ENCODE measurements at places on chromosomes 2 and 18. TPM values are rescaled to one million over a fixed set of nuclear protein-coding genes. Genes with fewer than 3 reads are reported as not detected.

SH3RF3 gene
- total RNA-seq, result 3.2 TPM

PPP1CB gene
- total RNA-seq, result 289 TPM

GAL3ST2 gene
- 2.6 TPM for total RNA-seq

MDH1B gene
- total RNA-seq, result 4.7 TPM

IER3IP1 gene
- 10.4 TPM for total RNA-seq

GRCh38 chr2:140624200-140624599, 1506.6 kb downstream of the LRP1B start:
- DNase-seq, result no peak

DNA sequence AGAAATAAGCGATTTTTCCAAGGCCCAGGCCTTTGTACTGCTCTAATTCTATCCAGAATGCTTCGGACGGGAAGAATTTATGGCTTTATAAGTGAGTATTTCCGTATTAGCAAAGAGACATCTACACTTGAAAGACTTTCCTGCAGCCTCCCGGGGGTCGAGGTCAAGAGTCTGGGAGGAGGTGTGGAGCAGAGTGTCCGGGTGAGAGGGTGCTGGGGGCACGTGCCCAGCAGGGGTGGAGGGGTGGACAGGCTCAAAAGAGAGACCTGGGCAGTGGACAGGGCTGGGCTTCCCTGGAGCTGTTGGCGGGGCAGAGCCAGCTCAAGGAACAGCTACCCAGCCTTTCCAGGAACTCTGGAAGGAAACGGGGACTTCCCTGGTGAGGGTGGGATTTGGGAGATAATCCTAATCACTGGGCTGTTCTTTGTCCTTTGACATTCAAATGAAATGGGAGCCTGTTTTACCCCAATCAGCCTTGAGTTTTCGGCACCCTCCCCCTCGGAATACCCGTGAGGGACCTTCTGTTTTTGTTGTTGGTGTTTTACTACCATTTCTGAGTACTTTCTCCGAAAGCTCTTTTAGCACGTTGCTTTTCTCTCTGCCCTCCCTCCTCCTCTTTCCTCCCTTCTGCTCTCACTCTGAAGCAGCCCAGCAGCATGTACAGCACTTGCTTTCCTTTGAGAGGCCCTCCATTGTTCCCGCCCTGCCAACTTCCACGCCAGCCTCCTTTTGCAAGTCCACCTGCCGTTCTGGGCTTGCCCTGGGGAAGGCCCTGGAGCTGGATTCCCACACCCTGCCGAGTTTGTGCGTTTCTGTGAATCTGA, 164.7 kb downstream of the AGAP1 start:
- DNase-seq, result no peak

DNA sequence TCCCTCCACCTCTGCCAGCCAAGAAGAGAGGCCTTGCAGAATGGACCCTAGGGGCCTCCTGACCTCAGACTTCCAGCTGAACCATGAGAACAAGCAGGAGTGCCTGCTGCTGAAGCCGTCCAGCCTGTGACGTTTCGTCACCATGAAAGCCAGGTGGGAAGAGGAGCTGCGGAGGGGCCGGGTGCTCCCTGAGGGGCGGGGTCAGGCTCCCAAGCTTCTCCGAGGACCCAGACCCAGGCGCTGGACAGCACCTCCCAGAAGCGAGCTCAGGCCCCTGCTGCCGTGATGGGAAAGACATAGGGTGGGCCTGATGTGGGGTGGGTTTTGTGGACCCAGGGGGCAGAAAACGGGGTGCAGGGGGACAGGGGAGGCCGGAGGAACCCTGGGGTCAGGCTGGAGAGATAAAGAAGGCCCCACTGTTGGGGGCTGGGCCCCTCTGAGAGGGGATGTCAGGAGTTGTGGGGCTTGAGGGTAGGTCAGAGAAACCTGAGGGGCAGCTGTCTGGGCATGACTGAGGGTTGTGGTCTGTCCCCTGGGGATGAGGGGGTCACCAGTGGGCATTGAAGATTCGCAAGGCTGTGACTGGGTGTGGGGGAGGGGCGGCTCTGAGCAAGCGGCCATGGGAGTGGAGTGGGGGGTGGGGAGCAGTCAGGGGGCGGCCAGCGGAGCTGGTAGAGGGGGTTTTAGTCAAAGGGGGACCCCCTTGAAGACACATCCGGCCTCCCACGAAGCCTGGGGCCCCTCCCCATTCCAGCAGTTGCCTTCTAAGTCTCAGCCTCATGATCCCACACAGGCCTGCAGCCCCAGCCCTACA, 73.4 kb upstream of the ODC1 start:
- DNase-seq, result no peak

- DNase-seq, result no peak
These were observed 11.0 kb downstream of the NPC1 start for GRCh38 chr18:23575309-23575651.

GRCh38 chr18:21205695-21206094, 36.3 kb upstream of the GREB1L start:
- no peak for DNase-seq

GRCh38 chr2:176189681-176190641, 1.5 kb downstream of the HOXD1 start:
- DNase-seq, result no peak
